ENCODE measurements at places on chromosomes 4 and X. TPM values are rescaled to one million over a fixed set of nuclear protein-coding genes. Genes with fewer than 3 reads are reported as not detected.

DNA sequence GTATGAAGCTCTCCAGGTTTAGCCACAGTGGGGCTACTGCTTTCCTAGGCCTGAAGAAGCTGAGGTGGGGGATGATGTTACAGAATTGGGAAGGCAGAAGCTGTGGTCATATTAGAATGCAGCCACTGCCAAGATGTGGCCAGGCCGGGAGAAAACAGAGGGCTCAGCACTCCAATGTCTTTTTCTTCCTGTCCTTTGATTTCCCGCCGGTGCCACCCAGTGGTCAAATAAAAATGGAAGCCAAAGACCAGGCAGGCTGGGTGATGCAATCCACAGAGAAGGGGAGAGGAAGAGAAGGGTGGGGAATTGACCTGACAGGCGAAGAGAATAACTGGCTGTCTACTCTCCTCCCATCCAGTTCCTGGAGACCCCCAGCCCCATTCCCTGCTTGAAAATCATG is 94.9 kb upstream of the SHISA3 start:
- no peak for DNase-seq

GRCh38 chr4:168488869-168489274 is 8.0 kb upstream of the PALLD start:
- DNase-seq = no peak

- DNase-seq = no peak
Observed at GRCh38 chr4:134708616-134709015, 507.0 kb upstream of the PABPC4L start.

- no peak for DNase-seq
Observed at GRCh38 chr4:1717129-1718094, 3.7 kb downstream of the TMEM129 start.

DNA sequence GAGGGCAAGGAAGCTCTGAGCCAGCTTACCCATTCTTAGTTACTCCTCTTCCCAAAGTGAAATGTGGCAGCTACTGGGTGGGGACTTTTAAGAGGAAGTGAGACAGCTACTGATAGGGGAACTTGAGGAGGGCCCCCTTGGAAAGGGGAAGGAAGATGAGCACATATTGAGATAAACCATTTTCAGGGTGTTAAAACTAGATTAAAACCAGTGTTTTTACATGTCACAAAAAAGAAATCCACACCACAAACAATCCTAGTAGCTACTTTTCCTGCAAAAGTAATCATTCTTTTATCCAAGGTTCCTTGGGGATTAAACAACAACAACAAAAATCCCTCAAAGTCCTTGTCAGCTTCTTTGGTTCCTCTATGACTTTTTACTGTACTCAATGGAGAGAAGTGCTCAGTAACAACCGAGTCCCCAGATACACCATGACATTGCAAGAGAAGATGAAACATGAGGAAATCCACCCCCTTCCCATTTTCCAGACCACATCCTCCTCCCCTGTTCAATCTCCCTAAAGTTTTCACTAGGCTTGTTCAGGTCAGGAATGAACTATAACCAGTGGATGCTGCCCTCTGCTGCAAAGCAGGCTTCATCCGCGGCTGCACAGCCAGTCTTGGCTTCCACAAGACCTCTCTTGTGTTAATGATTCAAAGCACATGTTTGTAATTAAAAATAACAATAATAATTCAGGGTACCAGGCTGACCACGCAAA is 113.5 kb upstream of the TMEM164 start:
- no peak for DNase-seq

Gene PWWP3B
- not detected for total RNA-seq

DNA sequence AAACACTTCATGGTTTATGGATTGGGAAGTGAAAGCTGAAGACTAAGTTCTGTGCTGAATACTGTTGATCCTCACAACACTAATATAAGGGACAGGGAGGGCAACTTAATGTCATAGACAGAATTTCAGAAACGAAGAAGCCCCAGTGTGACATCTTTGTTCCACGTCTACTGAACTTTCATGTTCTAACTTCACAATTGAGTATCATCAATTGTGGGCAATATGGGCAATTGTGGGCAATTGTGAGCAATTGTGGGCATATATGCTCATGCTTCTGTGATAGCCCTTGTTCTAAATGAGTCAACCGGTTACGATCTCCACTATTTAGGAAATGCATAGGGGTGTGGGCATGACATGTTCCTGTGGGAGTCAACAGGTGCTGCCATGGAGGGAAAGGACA is 33.7 kb downstream of the CYBB start:
- DNase-seq = no peak

GRCh38 chrX:57900975-57901374 is 9.3 kb downstream of the ZXDA start:
- no peak for DNase-seq

- no peak for DNase-seq
Observed at GRCh38 chr4:8427761-8428287, 12.7 kb downstream of the ACOX3 start.

GRCh38 chrX:20252381-20253231 is 14.1 kb downstream of the RPS6KA3 start:
- peak; percentile 44 for DNase-seq
